ENCODE measurements at places on chromosomes 6 and 20.

DNA sequence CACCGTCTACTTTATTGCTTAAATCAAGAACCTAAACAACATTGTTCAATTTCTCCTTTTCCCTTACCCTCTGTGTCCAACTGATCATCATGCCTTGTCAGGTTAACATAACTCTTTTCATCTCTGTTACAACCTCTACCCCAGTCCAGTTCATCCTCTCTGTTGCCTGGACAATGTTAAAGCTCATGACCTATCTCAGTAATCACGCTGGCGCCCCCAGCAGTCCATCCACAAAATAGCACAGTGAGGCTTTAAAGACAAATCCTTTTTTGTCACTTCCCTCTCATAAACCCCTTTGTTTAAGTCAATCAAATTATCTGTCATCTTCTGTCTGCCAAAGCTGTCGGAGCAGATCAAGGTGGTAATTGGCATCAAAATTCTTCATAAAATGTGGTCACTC lies 140.1 kb downstream of the QKI start:
- peak; percentile 7 for DNase-seq

- DNase-seq: no peak
Measured at GRCh38 chr20:44739942-44740341, 5.7 kb upstream of the KCNK15 start.

DNA sequence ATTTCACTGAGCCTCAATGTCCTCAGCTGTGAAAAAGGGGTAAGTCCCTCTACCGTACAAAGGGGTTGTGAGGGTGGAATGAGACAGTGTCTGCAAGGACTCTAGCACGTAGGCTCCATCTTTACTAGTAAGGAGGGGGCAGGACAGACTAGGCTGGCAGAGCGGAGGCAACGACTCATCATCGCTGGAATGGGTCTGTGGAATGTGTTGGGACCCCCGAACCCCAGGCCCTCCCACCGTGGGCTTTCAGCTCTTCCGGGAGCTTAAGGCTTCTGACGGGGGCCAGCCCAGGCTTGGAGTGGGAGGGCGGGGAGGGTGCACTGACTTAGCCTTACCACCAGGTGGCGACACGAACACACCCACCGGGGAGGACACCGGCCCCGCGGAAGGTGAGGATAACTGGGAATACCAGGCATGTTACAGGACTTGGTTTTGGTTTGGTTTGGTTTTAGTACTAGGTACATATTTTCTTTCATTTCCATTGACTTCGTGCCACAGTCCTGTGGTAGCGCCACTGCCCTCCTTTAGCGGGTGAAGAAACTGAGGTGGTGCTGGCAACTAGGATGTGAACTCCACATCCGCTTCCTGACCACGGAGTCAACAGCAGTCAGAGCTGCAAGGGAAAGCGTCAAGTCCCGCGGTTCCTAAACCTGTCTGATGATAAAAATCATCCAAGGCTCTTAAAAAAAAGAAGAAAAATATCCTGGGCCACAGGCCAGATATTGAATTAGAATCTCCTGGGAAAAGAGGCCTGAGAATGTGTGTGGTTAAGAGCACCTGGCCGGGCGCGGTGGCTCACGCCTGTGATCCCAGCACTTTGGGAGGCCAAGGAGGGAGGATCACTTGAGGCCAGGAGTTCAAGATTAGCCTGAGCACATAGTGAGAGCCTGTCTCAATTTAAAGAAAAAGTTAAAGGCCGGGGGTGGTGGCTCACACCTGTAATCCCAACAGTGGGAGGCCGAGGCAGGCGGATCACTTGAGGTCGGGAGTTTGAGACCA lies 10.3 kb upstream of the TULP1 start:
- peak; percentile 68 for DNase-seq

DNA sequence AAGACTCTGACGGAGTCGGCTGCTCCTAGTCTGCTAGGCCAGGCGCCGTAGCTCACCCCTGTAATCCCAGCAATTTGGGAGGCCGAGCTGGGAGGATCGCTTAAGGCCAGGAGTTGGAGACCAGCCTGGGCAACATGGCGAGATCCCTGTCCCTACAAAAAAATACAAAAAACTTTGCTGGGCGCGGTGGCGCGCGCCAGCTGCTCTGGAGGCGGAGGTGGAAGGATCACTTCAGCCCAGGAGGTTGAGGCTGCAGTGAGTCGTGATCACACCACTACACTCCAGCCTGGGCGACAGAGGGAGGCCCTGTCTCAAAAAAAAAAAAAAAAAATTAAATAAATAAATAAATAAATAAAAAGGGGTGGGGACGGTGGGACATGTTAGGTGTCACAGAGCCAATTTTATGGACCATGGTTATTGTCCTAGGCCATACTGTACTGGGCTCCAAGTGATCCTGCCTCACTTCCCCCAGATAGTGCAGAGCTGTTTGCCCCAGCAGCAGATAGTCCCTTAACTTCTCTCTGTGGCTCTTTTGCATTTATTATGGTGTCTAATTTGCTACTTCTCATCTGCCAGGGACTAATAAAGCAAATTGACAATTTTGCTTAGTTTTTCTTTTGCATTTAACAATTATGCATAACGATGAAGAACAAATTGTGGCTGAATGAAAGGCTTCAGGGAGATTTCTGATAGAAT lies 5.2 kb downstream of the PI16 start:
- no peak for DNase-seq

DNA sequence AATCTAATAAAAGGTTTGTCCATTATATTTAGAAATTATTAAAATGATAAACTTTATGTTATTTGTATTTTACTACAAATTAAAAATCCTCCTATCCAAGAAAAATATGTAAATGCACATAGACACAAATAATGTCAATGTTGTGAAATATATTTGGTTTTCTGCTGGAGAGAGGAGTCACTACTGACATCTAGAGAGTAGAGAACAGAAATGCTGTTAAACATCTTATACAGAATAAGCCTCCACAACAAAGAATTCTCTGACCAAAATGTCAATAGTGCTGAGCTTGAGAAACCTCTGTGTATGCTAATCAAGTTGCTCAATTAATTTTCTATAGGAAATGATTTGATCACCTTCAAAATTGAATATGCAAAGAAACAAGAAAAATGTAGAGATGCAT lies 12.4 kb downstream of the HTR1B start:
- DNase-seq: no peak

GRCh38 chr6:122713138-122713537 lies 66.4 kb upstream of the FABP7 start:
- DNase-seq: no peak

GRCh38 chr6:3489961-3490624 lies 33.2 kb upstream of the SLC22A23 start:
- DNase-seq: no peak
